ENCODE measurements at places on chromosomes 7 and 10. TPM values are rescaled to one million over a fixed set of nuclear protein-coding genes. Genes with fewer than 3 reads are reported as not detected.

DNA sequence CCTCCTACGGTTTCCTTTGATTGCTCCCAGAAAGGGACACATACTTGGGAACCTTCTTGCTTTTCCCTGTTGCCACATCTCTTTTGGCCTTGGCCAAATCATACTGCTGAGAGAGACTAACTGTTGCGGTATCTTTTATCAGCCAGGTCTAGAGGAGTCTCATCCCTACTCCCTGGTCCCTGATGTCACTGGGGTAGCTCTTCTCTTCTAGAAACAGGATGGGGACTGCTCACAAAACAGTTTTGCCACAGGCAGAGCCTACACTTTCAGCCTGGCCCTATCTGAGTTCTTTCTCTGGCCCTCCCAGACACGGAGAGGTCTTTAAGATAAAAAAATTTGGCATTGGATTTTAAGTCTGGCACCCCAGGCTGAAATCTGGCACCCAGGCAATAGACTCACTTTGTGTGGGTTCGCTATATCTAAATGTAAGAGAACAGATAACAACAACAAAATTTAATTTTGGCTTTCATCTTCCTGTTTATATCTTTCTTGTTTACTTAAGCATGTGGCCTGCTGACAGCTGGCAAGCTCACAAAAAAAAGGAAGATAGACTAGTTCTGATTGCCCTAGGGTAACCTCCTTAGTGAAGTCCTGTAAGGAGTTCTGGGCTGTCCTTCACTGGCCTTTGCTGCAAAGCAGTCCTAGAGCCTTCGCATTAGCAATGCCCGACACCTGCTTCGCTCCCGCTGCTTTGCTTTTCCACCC lies 228.3 kb upstream of the NPVF start:
- no peak for DNase-seq

DNA sequence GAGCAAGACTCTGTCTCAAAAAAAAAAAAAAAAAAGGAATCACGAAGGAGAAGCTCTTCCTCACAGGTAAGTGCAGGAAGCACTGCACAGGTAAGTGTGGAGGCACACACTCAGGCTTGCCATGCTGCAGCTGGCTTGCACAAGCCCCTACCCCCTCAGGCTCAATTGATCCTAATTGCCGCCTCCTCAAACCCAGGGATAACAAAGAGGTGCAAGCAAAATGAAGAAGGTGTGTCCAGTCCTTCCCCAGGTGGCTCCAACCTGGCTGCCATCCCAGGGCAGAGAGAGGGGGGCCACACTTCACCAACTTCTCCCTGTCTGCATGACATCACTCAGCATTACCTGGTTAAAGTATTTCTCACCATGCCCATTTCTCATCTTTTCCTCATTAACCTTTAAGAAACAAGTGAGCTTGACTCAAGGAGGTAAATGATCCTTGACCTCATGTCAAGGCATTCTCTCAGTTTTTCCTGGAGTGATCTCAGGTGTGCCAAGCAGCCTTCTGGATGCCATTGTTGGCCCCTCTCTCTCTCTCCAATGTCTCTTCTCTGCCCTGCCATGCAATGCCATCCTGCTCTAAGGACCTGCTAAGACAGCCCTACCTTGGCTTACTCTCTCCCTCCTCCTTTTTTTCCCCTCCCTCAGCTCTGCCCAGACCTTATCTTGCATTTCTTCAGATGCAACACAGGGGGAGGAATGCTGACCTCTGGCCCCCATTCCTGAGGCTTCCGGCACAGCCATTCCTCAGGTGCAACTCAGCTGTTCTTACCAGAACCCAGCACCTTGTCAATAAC lies 13.0 kb upstream of the TRPV6 start:
- DNase-seq = no peak

DNA sequence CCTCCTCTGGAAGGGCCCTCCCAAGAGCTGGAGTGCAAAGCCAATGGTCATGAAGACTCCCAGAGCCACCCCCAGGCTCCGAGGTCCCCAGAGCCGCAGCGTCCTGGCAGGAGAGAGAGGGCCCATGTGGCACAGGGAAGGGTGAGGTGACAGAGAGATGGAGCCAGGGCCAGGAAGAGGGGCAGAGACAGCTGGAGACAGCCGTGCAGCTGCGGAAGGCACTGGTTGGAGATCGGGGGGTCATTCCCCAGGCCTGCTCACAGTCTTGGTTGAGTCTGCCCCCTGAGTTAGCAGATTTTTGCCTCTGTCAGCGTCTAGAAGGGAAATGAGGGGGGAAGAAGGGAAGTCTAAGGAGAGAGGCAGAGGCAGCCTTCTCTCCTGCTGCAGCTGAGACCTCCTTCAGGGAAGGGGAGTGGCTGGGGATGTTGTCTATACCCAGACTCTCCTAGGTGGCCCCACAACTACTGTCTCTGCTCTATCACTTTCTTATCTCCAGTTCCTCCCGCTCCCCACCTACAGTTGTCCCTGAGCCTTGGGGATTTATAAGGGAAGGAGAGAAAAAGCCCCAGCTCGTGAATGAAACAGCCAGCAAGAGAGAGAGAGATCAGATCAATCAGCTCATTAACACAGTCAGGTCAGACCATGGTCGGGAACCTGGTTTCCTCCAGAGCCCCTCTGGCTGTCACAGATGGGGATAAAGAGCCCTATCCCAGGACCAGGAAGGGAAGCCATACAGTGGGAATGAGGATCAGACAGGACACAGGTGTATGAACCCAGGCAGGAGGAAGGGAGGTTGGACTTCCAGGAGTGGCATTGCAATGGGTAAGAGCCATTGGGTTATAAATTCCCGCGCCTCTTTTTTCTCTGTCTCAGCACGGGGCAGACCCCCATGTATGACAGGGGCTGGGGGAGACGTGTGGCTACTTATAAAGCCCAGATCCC lies 1.2 kb downstream of the GAL3ST4 start:
- DNase-seq = no peak

Gene PRRT4
- total RNA-seq = 3.1 TPM

DNA sequence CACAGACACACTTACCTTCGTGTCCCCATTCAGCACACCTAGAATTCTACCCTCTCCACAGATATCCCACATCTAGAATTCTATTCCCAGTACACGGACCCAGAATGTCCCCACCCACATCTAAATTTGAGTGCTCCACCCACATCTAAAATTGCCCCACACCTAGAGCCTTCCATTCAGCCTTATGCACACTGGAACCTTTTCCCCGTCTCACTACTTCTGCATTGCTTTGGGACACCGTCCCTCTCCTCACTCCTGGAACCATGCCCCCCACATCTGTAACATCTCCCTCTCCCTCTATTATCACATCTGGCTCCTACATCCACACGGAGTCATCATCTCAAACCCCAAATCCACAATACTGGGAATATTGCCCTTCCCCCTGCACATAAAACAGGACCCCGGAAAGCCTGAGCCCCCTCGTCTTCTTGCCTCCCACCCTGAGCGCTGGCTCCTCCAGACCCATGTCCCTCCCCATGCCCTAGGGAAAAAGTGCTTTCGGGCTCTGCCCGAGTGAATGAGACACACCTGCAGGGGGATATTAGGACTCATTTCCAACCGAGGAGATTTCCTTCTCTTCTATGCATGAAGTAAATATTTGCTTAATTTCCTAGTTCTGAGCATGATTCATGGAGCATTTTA lies 125.8 kb upstream of the UNC5B start:
- DNase-seq = no peak

Gene LHFPL3
- total RNA-seq = not detected

DNA sequence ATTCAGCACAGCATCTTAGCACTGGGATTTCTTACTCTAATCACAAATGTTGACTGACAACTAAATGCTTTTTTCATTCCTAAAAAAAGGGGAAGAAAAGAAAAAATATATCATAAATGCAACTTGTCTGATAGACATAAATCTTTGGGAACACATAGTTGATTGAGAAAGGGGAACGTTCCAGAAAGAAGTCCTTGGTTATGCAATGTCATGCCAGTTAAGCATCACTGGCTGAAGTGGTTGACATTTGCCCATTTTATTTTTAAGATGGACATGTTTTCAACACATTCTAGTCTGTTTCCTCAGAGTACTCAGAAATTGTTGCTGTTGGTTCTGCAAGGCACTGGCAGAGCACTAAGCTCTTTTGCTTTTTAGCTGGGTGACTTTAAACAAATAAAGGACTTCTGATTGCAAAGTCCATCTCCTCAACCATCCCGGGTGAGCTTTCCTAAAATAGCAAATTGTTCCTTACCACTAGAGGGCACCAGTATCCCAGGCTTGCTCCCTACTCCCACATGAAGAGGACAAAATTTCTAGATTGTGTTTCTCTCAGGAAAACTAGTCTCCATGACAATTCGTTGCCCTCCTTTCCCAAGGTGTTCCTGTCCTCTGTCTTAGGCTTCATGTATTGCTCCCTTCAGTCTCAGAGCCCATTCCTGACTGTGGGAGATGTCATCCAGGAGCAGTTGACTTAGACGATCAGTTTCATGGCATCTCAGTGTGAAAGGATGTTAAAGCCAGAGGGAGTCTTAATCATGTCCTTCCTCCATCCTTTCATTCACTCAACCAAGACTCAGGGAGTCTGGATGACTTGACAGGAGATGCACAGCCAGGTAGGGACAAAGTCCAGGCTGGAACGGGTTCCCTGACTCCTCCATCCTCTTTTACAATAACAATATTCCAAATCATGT lies 23.9 kb downstream of the OPALIN start:
- DNase-seq = peak; percentile 33

- DNase-seq = no peak
These were observed 106.0 kb upstream of the PDCD4 start for GRCh38 chr10:110765513-110766319.

- no peak for DNase-seq
These were observed 152.0 kb downstream of the PLPP4 start for GRCh38 chr10:120609006-120609405.

Gene ACADSB
- 17.2 TPM for total RNA-seq

- DNase-seq = no peak
These were observed 122.2 kb downstream of the PCLO start for GRCh38 chr7:83040484-83040883.

DNA sequence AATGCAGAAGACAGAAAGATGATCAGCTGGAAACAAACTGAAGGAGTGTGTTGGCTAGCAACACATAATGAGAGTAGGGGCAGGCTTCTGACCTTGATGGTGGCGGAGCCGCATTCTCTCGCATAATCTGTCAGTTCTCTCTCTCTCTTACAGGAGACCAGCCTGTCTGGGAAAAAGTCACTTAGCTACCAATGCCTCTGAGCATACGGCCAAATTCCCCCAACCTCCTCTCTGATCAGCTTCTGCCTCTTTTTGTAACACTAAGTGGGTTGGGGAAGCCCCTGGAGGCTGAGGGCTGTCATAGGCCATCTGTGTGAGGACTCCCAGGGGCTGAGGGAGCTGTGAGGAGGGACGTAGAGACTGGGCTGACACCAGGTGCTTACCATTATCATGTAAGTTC lies 104.6 kb downstream of the HIPK2 start:
- no peak for DNase-seq

GRCh38 chr10:33963729-33964128 lies 629.3 kb upstream of the NRP1 start:
- DNase-seq = no peak

Gene CALCR
- total RNA-seq = 0.07 TPM

Gene NPY4R2
- total RNA-seq = not detected

DNA sequence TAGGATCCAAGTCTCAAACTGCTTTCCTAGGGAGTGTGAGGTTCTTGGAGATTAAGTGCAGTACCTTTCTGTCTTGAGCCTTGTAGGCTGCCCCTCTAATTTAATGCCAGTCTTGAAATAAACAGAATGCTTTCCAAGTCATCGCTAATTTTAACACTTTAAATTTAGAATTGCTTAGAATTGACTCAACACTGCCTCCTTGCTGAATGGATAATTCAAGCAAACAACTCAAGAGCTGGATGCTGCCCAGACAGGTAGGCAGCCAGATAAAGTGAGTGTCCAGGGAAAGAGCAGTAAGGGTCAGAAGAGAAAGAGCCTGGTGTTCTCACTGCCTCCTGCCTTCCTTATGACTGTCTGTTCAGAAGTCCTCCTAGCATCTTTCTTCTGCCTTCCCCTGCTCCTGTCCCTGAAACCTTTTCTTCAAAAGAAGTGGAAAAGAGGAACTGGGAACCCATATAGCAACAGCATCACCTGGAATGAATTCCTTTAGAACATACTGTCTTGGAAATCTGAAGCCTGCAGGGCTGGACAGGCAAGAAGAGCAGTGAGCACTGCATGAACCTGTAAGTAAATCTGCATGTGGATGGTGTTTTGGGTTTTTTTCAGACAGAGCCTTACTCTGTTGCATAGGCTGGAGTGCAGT lies 3.1 kb upstream of the GOT1 start:
- DNase-seq = no peak

DNA sequence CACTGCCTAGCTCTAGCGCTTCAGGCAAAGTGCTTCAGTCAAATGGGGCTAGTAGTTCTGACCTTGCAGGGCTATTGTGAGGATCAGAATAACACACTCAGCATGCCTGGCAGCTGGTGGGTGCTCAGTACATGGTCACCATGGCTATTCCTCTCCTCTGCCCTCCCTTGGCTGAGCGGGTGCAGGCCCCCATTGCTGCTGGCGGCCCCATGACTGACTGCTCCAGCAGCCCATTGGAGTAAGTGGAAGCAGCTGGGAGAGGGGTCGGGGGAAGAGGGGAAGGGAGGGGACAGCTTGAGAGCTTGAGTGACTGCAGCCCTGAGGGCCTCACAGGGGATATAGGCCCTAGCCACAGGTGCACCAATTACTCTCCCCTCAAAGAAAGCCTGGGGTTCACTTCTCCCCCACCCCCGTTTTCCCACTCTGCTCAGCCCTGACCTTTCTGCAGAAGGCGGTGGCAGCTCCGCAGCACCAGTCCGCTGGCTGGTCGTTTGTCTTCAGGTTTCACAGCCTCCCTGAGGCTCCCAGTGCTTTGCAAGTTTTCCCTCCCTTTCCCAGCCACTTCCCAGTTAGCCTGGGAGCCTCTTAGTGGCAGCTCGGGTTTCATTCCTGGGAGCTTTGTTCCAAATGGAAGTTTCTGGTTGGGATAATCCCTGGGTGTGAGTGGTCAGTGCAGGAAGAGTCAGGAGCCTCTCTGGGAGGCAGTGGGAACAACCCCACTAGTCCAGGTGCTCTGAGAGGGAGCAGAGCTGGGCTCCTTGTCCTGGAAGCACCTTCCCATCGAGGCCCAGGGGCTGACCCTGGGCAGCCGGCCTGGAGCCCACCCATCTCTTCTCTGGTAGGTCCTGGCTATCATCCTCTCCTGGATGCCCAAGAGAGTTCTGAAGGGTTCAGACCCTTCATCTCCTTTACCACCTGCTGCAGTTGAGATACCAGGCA lies 16.3 kb downstream of the FGF8 start:
- no peak for DNase-seq

DNA sequence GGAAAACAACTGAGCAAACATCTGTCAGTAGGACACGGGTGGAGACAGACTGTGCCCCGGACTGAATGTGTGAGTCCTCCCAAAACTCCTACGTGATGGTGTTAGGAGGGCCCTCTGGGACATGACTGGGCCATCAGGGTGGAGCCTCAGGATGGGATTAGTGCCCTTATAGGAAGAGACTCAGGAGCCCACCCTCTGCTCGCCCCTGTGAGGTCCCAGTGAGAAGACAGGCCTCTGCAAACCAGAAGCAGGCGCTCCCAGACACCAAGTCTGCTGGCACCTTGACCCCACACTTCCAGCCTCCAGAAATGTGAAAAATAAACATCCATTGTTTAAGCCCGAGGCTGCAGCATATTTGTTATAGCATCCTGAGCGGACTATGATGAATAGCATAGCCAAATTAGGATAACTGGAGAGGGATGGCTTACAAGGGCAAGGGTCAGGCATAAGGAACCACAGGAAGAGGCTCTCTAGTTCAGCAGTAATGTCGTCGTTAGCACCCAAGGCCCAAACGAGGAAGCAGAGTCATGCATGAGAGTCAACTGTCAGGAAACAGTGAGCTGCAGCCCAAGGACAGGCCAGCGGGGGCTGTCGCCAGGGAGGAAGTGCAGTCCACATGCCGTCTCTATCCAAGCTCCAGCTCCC lies 50.6 kb downstream of the PTPRN2 start:
- DNase-seq = no peak

Gene WASHC2A
- 47.5 TPM for total RNA-seq
